Hepatocyte (in vitro differentiated cells): ENCODE measurements at places on chromosomes 11 and 22. TPM values are rescaled to one million over a fixed set of nuclear protein-coding genes. Genes with fewer than 3 reads are reported as not detected.

GRCh38 chr22:25747245-25747944 lies 5.4 kb downstream of the MYO18B start:
- DNase-seq, result peak; percentile 64

DNA sequence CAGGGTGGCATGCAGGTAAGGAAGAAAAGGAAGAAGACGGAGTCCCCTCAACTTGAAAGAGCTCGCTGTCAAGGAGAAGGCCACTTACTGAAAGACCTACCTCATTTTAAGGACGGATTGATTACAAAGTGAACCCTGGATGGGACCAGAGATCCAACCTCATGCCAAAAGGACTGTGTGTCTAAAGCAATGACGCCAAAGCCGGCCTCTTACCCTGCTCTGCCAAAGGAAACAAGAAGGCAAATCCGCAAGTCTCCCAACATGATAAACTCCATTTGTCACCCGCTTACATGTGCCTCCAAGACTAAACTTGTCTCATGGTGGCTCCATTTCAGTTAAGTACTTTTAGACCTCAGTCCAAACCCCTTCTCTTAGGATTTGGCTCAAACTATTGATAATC lies 148.7 kb upstream of the MTMR2 start:
- no peak for DNase-seq

- peak; percentile 78 for DNase-seq
Observed at GRCh38 chr11:107590460-107591377, at the start of gene ELMOD1. Gene ELMOD1 (plus strand): TSS chr11:107591147. CDS start chr11:107618190, 27,043 bp downstream.

DNA sequence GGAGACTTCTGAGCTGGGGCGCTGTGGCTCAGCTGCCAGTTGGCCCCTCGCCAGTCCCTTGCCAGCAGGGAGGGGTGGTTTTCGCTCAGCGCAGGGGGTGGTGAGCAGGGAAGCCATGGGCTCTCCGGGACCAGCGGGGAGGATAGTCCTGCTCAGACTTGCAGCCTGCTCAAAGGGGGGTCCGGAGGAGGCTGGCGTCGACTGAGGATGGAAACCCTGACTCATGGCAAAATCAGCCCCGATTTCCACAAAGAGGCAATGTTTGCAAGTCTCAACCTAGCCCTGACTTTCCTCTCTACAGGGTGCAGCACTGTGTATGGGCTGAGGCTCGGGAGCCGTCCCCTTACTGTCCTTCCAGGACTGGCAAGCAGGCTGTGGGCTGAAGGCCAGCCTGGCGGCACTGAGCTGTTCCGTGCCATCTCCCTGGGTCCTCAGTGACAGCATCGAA lies 35.1 kb downstream of the FBLN1 start:
- DNase-seq, result peak; percentile 63

DNA sequence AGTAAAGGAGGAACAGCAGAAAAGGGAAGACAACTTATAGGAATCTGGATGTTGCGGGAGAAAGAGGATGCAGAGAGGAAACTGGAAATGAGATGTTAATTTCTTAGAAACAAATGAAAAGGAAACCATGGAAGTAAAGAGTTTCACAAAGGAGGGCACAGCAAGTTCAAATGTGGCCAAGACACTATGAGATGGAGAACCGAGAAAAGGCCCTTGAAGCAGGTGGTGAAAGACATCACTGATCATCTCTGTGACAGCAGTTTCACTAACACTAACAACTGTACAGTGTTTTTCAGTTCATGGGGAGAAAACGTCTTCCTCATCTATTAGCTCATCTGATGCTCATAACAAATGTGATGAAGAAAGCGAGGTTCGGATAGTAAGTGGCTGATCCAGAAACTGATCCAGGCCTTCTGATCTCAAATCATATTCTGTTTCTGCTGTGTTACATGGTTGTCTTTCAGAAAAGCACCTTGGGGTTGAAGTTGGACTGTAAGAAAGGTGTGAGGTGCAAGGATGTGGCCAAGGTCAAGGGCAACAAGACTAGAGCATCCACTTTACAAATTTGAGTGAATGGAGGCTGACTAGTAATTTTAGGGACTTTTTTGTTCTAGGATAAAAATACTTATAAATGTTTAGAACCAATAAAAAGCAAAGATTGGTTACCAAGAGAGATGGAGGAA lies 492.1 kb upstream of the CADM1 start:
- no peak for DNase-seq

- DNase-seq, result no peak
Observed at GRCh38 chr11:131723088-131723487, 352.7 kb downstream of the NTM start.

DNA sequence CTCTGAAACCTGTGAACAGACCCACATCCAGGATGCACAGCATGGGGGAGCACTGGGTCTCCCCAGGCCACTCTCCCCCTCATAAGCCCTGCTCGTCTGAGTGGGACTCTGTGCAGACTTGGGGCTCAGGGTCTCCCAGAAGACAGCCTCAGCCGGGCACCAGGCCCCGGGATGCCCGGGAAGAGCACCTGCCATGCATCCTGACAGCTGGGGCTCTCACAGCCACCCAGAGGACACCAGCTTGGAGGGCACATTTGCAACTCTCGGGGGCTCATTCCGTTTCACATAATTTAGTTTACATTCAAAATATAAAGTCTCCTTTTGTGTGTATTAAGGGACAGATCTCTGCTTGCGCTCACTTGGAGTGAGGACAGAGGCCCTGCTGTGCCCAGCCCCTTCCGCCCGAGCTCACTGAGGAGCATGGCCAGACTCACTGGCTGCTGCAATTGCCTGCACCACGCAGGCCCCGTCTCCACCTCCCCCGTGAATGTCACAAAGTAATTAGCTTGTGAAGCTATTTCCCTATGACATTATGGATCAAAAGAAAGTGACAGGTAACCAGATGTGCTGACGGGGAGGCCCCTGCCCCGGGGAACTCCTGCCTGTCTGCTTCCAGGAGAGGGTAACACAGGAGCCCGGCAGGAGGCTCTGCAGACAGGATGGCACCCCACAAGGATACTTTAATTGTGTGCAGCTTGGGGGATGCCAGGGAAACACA lies 275.6 kb downstream of the BRD1 start:
- no peak for DNase-seq

GRCh38 chr11:102546923-102547471 lies 16.4 kb upstream of the MMP7 start:
- no peak for DNase-seq

DNA sequence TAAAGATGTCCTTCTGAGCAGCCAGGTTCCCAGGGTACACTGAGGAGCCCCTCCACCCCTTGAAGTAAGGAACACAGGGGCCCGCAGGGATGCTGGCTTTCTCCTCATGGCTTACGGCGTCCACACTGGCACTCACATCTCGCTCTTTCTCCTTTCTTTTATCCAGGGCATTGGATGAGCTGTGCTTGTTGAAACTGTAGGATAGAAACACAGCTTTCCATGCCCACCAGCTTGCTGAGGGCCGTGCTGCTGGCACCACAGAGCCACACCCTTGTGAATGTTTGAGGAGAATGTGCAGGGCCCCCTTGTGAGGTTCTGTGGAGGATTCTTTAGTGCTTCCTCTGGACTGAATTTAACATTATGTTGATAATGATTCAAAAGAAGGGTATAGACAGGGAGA lies 51.7 kb upstream of the B3GAT1 start:
- no peak for DNase-seq

DNA sequence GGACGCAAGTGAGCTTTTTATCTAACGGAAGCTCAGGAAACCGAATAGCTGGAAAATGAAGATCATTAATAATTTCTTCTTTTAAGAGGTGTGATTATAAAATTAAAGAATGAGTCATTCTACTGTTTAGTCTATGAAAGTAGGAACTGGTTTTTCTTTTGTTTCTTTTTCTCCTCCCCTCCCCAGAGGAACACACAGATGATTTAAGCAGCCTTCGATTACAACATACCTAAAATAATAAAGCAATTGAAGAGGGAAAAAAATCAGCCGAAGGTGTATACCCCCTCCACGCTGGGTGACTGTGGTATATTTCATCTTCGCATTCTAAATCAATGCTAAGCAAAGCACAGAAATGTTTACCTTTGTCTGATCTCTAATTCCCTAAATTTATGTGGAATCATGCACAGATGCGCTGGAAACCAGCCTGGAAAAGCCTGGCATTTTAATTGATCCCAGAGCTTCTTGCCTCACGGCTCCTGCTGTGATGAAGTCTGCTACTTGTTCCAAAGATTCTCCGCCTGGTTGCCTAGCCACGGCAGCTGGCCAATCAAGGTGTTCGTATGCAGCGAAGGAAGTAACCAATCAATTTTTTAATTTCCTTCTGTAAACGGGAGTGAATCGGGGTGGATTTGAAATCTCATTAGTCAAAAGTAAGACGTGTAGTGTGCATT lies 133.9 kb downstream of the FANCF start:
- no peak for DNase-seq

- DNase-seq, result no peak
Observed at GRCh38 chr11:6882751-6883150, 6.3 kb downstream of the OR10A4 start.

- DNase-seq, result peak; percentile 82
Observed at GRCh38 chr11:93444617-93445073, 98.5 kb downstream of the SMCO4 start.

DNA sequence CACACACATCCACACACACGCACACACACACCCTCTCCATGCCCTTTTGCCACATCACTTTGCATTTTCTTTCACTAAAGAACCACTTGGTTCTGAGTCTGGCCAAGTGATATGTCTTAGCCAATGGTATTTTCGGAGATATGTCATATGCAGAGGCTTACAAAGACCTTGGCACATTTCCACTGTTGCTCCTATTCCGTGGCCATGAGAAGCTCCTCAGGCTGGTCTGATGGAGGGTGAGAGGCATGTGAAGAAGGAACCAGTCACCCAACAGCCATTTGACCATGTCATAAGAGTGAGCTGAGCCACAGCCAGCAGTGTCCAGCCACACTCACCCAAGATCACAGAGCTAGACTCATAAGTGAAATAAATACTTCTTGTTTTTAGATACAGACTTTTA lies 212.6 kb upstream of the NAV2 start:
- DNase-seq, result no peak

DNA sequence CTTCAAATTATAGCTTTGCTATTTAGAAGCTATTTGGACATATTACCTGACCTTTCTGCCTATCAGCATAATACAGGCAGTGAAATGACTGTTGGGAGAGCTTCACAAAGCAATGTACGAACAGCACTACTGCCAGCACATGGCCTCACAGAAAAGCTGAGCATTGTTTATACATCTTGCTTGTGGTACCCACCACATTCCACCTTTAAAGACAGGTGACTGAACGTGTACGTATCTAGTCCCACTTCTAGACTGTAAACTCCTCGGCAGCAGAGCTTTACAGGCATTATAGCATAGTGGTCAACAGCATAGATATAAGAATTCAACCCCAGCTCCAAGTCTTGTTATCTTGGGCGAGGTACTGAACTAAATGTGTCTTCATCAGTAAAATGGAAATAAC lies 1.6 kb downstream of the JOSD1 start:
- DNase-seq, result no peak

- DNase-seq, result no peak
Observed at GRCh38 chr11:122951211-122951610, 30.4 kb downstream of the BSX start.

Gene CLNS1A
- 77.3 and 80.6 TPM in 2 replicates for polyA plus RNA-seq

Gene IL18BP
- 2.2 and 2.6 TPM in 2 replicates for polyA plus RNA-seq

Gene SPCS2
- polyA plus RNA-seq, result 428 and 451 TPM in 2 replicates

Gene GAS2
- polyA plus RNA-seq, result 10.4 and 13.3 TPM in 2 replicates
